ENCODE measurements at places on chromosomes 2 and 18.
A peak's percentile ranks its signal among the peaks of the same experiment; 100 is the strongest.

DNA sequence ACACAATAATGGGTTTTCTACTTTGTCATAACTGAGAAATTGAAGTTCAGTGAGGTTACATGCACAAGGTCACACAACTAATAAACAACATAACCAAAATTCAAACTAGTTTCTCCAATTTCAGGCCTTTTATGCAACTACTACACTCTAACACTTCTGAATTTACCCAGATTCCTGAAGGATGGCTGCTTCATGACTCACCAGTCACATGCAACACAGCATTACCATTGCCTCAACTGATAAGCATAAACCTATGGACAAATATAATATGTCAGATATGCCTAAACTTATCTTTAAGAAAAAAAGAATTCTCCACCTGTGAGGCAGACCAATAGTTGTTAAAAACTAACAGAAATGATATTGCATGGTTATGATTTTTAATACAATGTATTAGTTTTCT is 586.5 kb upstream of the SLC8A1 start:
- no peak for DNase-seq

DNA sequence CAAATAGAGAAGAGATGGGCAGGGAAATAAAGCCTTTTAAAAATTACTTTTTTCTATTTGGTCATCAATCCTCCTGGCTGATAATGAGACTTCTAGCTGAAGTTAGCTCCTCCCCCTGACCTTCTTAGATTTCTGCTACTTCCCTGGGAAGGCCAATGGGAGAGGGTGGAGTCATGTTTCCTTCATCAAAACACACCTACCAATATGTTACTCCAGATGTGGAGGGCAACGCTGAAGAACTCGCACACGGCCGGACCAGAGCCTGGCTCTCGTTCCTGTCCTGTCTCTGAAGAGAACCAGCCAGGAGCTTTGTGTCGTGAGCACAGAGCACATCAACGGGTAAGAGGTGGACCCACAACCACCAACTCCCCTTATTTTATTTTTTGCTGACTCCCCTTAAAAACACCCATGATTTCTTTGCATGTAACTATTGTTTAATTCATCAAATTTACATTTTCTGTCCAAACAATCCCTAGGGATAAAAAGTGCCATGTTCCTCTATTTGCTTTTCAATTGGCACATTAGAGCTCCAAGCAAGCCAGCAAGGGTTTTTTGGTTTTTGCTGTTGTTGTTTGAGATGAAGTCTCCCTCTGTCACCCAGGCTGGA is 94.9 kb downstream of the ADD2 start:
- no peak for DNase-seq

- no peak for DNase-seq
Observed at GRCh38 chr2:145043399-145043834, 523.5 kb upstream of the ZEB2 start.

DNA sequence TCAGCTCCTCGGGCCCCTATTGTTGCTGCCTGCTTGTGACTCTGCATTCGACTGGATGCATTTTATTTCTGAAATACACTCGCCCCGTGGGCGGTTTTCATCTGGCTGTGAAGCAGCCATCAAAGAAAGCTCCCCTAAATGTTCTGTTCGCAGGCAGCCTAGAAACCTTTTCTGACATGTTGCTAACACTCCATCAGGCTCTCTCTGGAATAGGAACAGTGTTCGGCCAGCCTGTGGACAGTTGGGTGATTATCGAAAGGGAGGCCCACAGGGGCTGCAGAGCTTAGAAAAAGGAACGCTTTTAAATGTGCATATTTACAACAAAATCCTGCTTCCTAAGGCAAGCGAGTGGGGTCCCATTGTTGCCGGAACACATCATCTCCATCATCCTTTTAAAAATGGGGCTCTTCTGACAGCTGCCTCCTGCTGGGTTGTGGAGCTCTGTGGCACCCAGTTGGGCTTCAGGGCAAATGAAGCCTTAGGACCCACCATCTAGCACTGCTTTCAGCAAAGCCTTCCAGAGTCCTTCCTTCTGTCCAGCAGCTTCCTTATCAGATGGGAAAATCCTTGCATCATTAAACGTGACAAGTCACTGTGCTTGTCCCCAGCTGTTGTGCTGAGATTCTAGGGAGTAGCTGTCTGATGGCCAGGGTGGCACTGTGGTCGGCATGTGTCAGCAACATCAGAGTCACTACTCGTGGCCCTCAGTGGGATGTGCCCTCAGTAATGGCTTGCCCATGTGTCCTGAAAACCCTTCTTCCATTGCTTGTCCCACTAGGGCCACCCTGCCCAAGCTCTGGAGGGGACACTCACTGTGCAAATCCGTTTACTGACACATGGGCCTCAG is 102.6 kb downstream of the GBX2 start:
- no peak for DNase-seq

DNA sequence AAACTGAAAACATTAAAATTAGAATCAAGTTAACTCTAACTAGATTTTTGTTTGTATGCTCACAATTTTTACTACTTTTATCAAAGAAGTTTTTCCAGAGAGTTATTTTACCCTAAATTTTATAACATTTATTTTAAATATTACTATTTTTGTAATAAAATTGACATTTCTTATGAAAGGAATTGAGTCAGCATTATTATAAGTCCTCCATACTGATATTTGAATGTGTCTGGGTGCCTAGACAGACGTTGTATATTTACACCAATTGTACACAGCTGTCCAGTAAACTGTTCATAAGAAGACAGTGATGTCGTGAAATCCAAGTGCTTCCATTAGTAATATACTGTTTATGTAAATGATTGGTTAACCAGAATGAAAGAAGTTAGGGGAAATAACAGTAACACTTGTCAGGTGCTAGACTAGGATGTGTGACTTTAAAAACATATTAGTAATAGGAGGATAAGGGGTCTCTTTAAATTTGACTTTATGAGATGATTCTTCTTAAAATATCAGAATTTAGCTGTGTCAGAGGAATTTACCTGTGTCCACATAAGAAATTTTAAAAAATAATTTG is 73.7 kb downstream of the TANK start:
- peak; percentile 44 for DNase-seq

GRCh38 chr2:10963155-10963554 is 51.4 kb downstream of the KCNF1 start:
- DNase-seq: no peak

DNA sequence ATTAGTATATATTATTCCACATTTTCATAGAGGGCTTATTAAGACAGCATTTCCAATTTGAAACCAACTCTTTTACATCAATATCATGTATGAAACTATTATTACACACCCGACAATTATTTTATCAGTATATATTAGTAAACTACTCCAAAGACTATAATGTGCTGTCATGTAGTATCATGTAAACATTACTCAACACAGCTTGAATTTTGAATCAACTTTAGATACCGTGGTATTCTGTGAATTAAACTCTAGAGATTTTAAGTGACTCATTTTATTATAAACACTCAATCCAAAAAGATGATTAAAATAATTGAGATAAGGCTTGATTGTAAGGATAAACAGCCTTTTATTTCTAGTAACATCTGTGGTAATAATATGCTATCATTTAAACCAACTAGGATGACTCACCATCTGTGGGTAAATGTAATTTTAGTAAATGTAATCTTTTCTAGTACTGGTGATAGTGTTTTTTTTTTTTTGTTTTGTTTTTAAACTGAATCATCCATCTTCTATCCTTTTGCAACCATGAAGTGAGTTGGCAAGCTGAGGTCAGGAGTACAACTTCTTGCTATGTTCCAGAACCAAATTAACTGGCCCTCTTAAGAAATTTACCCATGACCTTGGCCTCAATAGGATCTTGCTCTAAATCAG is 144.3 kb upstream of the SMAD7 start:
- no peak for DNase-seq

GRCh38 chr2:85584857-85585780 is 888 bp downstream of the VAMP5 start:
- DNase-seq: no peak

DNA sequence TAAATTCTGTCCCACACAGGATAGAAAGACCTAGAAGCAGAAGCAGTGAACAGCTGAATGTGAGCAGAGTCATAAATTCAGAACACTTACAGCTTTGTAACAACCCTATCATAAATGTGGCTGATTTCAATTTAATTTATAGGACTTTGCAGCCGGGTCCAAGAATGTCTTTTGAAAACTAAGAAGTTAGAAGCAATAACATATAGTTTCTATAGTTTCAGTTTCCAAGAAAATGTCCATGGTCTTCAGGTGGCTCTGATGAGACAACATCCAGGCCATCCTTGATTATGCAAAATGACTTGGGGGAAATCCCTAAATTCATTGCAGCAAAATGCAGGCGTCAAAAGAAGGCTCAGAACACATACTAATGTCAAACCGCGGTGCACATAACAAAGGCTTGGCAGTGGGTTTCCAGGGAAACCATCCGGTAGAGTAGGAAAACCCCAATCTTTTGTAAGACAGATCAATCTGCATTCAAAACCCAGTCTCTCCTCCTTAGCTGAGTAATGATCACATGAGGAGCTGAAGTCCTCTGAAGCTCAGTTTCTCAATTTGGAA is 442.2 kb upstream of the ID2 start:
- DNase-seq: peak; percentile 23

DNA sequence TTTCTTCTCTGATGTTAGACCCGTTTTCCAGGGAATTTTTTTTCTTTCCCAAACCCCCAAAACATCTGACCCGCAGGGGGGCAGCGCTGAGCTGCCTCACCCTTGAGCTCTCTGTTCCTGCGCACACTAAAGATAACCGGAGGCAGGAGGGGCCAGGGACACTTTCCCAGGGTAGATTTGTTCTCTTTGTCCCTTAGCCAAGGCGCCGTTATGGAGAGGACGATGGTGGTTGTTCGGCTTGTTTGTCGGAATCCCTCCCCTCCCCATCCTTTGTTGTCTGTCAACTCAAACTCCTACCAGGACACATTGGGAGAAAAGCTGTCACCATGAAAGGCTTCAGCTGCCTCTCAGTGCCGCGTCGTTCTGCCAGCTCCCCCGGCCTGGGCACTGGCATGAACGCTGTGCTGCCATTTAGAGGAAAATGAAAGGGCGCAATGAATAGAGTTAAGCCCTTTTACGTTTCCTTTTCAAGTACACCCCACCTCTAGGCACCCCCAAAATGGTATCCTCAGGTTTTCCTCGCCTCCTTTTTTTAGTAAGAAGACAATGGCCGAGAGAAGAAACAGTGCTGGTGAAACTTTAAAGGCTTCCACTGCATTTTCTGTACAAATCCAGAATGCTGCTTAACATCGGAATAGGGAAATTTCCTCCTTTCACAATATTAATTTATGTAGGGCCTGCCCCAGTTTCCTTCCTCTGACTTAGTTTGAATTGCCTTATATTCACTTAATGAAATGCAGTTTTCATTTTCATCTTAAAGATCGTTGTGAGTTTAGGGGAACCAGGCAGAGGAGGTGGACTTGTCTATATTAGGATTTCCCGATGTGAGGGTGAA is 62.1 kb downstream of the RND3 start:
- no peak for DNase-seq

- no peak for DNase-seq
Observed at GRCh38 chr2:197265924-197266323, 44.7 kb downstream of the ANKRD44 start.

- no peak for DNase-seq
Observed at GRCh38 chr18:6792391-6792790, 62.9 kb downstream of the ARHGAP28 start.

GRCh38 chr2:112540906-112541305 is 1.4 kb upstream of the POLR1B start:
- no peak for DNase-seq

DNA sequence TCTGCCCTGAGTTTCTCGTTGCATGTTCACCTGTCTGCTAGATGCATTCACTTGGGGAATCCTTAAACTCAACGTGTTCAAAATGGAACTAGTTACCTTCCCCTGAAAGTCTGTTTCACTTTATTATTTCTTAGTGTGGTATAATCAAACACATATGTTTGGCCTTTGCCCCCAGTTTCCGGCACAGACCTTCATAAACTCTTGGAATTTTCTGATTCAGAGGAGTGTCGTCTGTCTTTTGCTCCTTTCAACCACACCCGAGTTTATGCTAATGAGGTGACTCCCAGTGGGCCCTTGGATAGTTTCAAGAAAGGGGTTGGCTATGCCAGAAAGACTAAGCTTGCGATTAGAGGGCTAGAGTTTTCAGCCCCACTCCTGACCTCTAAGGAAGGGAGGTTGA is 198.9 kb downstream of the CDCA7 start:
- DNase-seq: no peak

DNA sequence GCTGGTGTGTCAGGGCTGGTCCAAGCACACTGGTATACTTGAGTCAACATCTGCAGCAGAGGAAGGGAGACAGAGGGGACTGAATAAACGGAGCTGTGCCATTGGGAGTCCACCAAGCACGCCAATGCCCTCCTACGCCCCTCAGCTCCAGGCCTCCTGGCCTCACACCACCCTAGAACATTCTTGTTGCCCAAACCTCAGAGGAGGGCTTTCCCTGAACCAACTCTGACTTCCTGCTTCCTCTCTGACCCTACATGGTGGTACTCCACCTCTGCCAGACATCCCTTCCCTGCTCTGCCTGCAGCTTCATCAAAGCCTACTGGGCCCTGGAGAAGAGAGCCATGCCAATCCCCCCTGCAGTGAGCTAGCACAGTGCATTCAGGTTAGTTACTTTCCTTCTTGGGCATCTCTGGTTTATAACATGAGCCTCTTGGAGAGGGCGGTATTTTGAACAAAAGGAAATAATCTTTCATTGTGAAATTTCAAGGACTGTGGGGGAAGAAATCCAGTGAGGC is 54.4 kb downstream of the ZBTB7C start:
- no peak for DNase-seq

- no peak for DNase-seq
Observed at GRCh38 chr18:37334631-37335408, 230.8 kb downstream of the CELF4 start.

DNA sequence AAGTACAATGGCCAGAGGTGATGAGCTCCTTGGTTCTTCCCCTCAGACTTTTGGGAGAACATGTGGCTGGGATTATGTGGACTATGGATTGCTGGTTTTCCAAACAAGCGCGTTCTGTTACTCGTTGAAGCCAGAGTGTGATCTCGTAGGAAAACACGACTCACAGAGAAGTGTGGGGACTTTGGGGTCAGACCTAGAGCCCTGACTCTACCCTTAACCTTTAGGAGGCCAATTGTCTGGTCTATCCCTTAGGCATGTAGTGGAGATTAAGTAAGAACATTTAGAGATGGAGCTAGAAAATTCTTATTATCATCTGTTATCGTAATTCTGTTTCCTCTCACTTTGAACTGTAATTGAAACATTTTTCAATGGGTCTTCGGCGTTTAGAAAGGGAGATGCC is 35.8 kb downstream of the BCL2L11 start:
- no peak for DNase-seq

DNA sequence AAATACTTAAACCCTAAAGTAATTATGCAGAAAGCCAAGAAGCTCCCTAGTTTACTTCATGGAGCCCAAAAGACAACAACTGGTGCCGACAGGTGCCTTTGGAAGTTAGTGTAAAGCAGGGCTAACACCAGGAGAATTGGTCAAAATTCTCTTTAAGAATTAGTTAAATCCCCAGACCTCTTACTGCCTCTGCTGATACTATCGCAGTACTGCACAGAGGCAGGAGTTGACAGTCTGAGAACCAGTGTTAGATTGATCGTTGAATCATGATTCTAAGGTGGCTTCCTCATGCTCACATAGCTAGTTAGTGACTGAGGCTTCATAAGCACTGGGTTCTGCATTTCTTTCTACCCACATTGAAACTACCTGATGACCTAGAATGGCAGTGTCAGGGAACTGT is 445.0 kb downstream of the XIRP2 start:
- DNase-seq: no peak

- DNase-seq: no peak
Observed at GRCh38 chr2:101895039-101895438, 96.7 kb upstream of the IL1R2 start.

- DNase-seq: no peak
Observed at GRCh38 chr2:28602751-28603639, 107.1 kb downstream of the PLB1 start.

- no peak for DNase-seq
Observed at GRCh38 chr2:38215522-38215921, 139.6 kb upstream of the CYP1B1 start.

Data from CD4-positive, alpha-beta T cell treated with Interleukin-4 for 4 hours (primary cell).